NCI-H2029 treated with DMSO at 0.1 percent for 48 hours (cell line): ENCODE measurements at places on chromosomes 4 and X.

DNA sequence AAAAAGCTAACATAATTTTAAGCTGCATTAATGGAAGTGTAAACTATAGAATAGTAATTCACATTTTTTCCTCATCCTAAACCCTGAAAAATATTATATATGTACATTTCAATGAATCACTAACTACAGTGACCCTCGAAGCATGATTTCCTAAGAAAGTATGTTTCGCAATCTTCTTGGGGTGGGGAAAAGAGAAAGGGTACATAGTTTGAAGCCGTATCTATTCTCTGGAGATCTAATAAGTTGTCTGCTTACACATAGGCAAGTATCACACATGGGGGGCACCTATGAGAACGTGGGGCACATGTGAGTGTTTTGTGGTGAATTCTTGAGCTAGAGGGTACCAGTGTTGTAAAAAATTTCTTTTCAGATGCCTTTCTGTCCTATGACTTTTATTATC is 71.2 kb downstream of the JADE1 start:
- no peak for DNase-seq

DNA sequence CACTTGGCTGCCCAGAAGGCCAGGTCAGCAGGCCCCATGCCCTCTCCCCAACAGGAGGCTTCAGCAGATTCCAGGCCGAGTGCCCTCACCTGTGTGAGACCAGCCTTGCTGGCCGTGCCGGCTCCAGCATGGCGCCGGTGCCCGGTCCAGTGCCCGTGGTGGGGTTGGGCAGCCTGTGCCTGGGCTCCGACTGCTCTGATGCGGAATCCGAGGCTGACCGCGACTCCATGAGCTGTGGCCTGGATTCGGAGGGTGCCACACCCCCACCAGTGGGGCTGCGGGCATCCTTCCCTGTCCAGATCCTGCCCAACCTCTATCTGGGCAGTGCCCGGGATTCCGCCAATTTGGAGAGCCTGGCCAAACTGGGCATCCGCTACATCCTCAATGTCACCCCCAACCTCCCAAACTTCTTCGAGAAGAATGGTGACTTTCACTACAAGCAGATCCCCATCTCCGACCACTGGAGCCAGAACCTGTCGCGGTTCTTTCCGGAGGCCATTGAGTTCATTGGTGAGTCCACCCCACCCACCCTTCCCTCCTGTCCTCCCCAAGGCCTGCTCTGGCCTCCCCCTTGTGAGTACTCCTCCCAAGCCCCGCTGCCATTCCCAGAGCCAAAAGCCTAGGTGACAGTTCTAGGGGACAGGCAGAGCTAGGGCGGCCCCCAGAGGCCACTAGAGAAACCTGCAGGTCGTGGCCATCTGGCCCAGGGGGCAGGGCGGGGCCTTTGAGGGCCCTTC is 2.3 kb downstream of the DUSP9 start:
- DNase-seq = peak; percentile 22

GRCh38 chr4:134465417-134465816 is 263.8 kb upstream of the PABPC4L start:
- DNase-seq = no peak

- DNase-seq = no peak
These were observed 31.8 kb upstream of the C4orf50 start for GRCh38 chr4:6049985-6050384.

DNA sequence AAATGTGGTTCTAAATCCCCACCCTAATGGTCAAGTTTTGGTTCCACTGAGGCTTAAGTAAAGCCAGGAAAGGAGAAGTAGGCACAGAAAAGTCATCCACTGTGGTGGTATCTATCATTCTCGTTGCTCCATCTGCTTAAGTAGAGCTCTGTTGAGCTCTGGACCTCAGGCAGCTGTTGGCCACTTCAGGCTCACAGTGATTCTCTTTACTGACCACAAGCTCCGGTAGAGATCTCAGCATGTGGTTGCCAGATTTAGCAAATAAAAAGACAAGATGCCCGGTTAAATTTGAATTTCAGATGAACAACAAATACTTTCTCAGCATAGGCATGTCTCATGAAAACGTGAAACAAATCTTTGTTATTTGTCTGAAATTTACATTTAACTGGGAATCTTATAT is 132.3 kb upstream of the PTCHD1 start:
- no peak for DNase-seq

GRCh38 chrX:9436812-9437211 is 28.0 kb upstream of the TBL1X start:
- no peak for DNase-seq

GRCh38 chr4:54217642-54218495 is 11.2 kb upstream of the PDGFRA start:
- peak; percentile 85 for DNase-seq

- no peak for DNase-seq
These were observed at the start of gene CYP2U1 for GRCh38 chr4:107930821-107931774. TSS of gene CYP2U1 (plus strand) at chr4:107931549. CDS start at chr4:107931644, 95 bp downstream.

- DNase-seq = no peak
These were observed 857.2 kb downstream of the RPA4 start for GRCh38 chrX:97740886-97741285.

DNA sequence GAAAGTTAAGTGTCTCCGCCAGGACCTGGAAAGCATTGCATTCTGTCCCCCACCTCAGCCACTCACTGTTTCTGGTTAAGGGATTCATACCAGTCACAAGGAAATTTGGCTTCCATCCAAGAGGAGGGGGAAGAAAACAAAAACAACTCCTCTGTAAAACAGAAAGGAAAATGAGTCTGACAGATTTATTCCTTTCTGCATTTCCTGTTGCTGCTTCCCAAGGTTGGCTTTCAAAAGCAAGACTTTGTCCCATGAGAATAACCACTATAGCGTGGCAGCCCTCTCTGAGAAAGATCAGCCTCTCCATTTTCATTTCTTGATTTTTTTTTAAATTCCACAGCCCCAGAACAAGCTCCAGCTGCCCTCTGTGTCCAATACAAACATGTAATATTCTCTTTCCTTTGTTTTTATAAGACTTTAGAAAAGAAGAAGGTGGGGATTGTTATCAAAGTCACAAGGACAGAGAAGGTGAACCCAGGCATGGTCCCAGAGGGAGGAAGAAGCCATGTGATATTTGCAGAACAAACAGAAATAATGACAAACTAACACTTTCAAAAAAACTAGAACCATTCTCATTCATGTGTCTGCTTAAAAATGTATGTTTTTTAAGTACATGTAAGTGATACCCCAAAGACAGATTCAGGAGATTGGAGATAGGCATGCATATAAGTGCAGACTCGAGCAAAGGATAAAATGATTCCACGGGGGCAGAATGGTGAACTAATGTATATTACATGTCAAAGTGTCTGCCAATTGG is 90.7 kb upstream of the DCLK2 start:
- peak; percentile 31 for DNase-seq

GRCh38 chr4:25860586-25861279 is 2.1 kb downstream of the SEL1L3 start:
- DNase-seq = no peak

DNA sequence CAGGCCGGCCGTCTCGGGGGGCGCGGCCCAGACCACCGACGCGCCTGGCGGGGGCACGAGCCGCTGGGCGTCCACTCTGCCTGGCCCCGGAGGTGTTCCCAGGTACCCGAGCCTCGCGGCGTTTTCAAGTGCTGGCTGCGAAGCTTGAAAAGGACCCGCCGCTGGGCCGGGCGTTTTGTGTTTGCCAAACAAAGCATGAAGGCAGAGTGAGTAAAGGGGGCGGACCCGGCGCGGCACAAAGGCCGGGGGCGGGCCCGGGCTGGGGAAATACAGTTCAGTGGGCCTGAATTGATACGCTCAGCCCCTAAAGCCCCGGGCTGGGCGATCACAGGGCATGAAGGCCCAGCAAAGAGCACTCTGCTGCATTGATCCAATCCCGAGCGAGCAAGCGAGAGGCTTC is 65.4 kb downstream of the SOX3 start:
- DNase-seq = no peak

GRCh38 chrX:24259544-24260240 is 54.2 kb downstream of the SUPT20HL2 start:
- DNase-seq = peak; percentile 1

GRCh38 chr4:152778656-152779512 is 646 bp downstream of the TIGD4 start:
- peak; percentile 3 for DNase-seq

DNA sequence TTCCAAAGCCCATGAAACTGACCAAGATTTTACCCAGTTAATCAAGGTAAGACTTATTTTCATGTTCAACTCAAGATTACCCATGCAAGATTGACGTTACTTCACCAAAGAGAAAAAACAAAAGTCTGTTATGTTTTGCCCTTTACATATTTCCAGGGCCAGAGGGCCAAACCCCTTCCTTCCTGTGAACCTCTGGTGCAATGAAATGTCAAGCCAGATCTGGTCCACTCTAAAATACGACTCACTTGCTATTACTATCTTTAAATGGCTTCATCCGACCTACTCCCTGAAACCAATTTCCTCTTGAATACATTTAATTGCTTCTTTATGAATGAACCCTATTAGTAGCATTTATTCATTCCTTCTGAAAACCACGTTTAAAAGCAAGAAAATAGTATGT is 33.0 kb downstream of the TSPAN5 start:
- DNase-seq = no peak

DNA sequence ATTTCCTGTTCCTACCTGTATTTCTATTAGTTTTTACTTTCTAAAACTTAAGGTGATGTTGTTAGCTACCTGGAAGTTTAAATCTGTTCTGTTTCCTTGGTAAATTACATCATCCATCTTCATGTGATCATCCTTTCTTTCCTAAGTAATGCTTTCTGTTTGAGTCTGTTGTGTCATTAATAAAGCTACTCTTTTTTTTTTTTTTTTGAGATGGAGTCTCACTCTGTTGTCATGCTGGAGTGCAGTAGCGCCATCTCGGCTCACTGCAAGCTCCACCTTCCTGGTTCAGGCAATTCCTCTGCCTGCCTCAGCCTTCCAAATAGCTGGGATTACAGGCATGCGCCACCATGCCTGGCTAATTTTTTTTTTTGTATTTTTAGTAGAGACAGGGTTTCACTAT is 73.3 kb downstream of the FIP1L1 start:
- DNase-seq = no peak

DNA sequence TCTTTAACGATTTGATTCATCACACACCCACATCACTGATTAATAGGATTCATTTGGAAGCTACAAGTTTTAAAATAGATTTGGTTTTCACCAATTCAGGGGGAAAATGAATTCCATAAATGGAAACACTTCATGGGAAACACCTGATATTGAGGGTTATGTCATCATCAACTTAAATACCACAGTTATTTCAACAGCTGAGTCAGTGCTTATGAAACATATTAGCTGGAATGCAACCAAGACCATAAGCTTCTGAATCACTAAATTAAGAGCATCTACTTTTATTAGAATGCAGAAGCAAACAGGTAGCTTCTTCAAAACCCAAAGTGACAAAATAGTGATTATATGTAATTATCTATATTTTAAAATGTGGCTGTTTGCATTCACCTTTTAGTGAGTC is 207.8 kb upstream of the DCAF8L1 start:
- DNase-seq = no peak

- no peak for DNase-seq
These were observed 20.6 kb downstream of the DCHS2 start for GRCh38 chr4:154471032-154471431.

DNA sequence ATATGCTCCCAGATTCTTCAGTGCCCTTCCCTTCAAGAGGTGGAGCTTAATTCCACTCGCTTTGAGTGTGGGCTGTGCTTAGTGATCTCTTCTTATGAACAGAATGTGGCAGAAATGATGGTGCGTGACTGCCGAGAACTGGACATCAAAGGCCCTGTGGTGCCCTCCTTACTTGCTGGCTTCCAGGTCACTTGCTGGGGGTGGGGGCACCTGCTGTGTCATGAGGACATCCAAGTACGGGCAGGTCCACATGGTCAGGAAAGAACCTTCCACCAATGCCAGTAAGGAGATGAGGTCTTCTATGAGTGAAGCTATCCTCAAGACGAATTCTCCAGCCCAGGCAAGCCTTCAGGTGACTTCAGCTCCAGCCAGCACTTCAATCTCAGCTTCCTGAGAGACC is 95.8 kb downstream of the FAM53A start:
- DNase-seq = no peak

GRCh38 chr4:13590766-13591165 is 36.8 kb downstream of the BOD1L1 start:
- DNase-seq = no peak

GRCh38 chr4:75673959-75674328 is 733 bp upstream of the G3BP2 start:
- DNase-seq = no peak

- no peak for DNase-seq
These were observed 1314.7 kb downstream of the FSTL5 start for GRCh38 chr4:160848901-160849760.

GRCh38 chrX:54246866-54247265 is 63.8 kb upstream of the FAM120C start:
- no peak for DNase-seq

- DNase-seq = no peak
These were observed 28.5 kb upstream of the SMAD1 start for GRCh38 chr4:145453163-145453520.

GRCh38 chrX:29666366-29666765 is 549.0 kb upstream of the MAGEB2 start:
- no peak for DNase-seq

- no peak for DNase-seq
These were observed 307.9 kb downstream of the PDGFC start for GRCh38 chr4:156663663-156664062.

- DNase-seq = no peak
These were observed 54.8 kb downstream of the ENOPH1 start for GRCh38 chr4:82484996-82485783.

- DNase-seq = no peak
These were observed 114.4 kb downstream of the ZNF518B start for GRCh38 chr4:10342866-10343265.

- DNase-seq = no peak
These were observed 276.7 kb upstream of the PPARGC1A start for GRCh38 chr4:24166501-24166900.

DNA sequence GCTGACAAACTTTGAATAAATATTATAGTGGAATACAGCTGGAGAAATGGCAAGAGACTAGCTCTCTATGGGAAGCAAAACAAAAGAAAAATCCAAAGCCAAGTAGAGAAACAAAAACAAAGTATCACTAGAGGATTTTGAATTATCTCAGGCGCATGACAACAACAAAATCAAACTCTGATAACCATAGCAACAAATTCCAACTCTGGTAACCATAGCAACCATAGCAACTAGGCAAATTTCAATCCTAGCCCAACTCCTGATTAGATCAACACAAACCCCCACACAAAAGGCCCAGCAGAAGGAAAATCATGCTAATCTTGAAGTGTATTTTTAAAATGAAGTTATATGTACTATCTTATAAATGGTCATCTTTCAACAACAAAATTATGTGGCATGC is 98.4 kb upstream of the MAGEE2 start:
- DNase-seq = no peak
